ENCODE measurements at places on chromosomes 7 and 10.

DNA sequence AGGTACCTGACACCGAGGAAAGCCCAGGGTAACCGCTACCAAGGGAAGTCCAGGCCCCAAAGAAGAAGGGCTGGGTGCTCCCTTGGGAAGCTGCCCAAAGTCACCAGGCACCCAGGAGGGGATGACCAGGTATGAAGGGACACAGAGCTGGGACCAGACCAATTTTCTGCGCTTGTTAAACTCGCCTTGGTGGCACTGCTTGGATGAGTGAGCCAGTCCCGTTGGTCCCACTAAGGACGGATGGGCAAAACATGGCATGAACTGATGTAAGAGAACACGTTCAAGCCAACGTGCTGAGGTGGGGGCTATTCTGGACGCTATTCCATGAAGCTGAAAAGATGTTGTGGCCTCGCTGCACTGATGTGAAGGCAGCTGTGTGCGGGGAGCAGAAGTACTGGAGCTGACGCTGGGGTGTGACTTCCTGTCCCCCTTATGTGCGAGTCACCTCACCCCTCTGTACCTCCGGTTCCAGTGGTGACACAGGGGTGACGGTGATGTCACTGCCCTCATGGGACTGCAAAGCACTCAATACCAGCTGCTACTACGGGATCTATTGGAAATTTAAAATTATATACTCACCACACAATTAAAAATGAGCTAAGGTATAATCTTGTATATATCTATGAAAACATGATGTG is 73.6 kb downstream of the COBL start:
- DNase-seq = no peak

- no peak for DNase-seq
Measured at GRCh38 chr7:3882782-3883181, 581.7 kb downstream of the SDK1 start.

- DNase-seq = no peak
Measured at GRCh38 chr7:75740846-75741497, 2.2 kb upstream of the HIP1 start.

GRCh38 chr10:62749093-62749683 is 55.3 kb upstream of the ADO start:
- no peak for DNase-seq

GRCh38 chr7:17239046-17239445 is 59.4 kb upstream of the AHR start:
- no peak for DNase-seq

- DNase-seq = no peak
Measured at GRCh38 chr7:30048582-30048981, 20.4 kb downstream of the PLEKHA8 start.

- DNase-seq = no peak
Measured at GRCh38 chr7:140294454-140294853, 103.9 kb downstream of the SLC37A3 start.

DNA sequence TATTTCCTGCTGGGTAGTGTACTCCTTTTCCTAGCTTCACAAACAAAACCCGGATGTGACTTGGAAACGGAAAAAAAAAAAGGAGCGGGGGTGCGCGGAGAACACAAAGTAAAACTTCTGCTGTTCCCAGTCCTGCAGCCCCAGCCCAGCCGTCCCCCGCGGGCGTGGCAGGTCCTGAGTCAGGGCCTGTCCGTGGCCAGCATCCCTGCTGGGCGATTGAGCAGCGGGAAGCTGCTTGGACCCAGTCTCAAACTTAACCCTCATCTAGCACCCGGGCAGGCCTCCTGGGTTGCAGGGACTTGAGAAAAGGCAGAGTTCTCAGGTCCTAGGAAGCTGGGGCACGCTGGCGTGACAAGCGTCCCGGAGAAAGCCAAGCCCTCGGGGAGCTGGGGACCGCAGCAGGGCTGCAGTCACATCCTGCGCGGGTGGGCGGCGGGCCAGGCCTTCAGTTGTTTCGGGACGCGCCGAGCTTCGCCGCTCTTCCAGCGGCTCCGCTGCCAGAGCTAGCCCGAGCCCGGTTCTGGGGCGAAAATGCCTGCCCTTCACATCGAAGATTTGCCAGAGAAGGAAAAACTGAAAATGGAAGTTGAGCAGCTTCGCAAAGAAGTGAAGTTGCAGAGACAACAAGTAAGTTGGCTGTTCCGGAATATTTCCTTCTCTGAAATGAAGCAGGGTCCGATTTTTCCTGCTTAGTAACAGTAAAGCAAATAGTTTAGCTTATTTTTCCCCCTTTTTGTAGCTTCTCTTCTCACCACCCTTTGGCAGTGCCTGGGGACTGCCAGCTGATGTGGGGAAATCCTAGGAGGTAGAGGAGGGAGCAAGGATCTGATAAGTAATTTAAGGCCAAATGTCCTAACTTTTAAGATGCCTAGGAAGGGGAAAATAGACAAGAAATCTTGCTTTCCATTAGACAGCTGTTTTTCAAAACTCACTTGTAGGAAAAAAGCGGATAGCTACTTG is at the start of gene GNG11:
TSS of gene GNG11 (plus strand) at position 129 of the 960 bp plus-strand sequence. CDS start at position 532, 403 bp downstream.
- DNase-seq = peak; percentile 55

DNA sequence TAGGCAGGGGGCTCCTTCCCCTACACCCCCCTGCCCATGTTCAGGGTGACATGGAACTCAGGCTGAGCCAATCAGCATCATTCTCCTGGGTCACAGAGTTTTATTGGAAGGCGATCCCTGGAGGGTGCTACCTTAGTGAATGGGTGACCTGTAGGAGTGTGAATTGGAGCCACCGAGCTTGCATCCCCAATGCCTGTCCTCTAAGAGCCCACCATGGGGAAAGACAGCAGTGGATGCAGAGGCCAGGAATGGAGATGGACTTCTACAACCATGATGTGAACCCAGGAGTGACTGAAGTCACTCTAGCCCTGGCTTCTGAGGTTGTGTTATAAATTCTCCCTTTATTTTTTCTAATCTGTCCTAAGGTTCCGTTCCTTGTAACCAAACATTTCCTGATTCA is 89.4 kb downstream of the CCDC71L start:
- no peak for DNase-seq

DNA sequence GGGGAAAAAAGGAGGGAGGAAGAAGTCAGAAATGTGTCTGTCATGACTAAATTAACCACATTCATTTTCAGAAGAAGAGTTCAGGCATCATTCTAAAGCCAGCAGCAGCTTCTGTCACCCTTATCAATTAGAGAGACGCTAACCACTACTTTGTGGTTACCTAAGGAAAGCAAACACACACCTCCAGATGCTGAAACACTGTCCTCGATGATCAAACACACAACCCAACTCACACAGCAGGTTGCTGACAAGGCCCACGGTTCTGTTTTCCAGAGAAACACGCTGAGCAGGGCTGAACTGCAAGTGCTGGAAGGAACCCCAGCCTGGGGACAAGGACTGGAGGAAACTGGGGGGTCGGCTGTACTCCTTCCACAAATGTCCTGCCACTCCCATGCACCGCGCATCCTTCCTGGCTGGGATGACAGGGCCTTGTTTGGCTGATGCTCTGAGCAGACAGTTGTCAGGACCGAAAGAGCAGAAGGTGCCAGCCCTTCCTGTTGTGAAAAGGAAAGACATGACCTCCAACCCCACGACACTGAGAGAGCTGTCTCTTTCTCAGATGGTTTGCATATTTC is 36.6 kb downstream of the PRKCQ start:
- peak; percentile 80 for DNase-seq

- DNase-seq = no peak
Measured at GRCh38 chr10:73065441-73065840, 31.2 kb downstream of the P4HA1 start.

GRCh38 chr10:123502983-123503382 is 163.2 kb upstream of the GPR26 start:
- DNase-seq = no peak

GRCh38 chr7:28542410-28542809 is 130.1 kb downstream of the CREB5 start:
- DNase-seq = no peak

GRCh38 chr7:47622946-47623640 is 41.2 kb upstream of the TNS3 start:
- no peak for DNase-seq

DNA sequence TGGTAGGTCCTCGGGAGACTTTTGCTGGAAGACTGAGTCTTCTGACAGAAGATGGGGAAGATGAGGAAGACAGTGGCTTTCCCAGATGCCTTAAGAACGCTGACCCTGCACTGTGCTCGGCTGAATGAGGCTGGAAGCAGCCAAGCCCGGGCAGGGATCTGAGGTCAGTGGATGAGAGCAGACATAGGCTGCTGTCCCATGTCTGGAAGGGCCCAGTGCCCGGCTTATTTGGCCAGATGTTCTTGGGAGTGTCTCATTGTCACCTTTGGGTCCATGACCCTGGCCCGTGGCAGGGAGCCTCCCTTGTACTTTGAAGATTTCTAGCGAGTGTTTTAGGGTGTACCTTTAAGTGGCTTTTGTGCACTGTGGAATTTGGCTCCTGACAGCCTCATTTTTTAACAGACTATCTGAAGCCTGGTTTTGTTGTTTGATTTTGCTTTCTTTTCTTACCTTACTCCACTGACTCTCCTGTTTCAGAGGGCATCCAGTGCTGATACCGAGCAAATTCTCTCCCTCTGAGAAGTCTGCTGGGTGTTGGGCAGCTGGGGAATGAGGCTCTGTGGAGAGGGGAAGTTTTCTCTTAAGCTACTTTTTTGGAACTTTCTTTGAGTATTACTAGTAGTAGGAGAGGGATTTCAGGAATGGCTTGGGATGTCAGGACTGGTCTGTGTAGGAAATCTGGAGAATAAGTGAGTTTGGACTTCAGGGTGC is 61.4 kb downstream of the CREB5 start:
- no peak for DNase-seq

- DNase-seq = no peak
Measured at GRCh38 chr10:120477021-120477742, 20.2 kb downstream of the PLPP4 start.

DNA sequence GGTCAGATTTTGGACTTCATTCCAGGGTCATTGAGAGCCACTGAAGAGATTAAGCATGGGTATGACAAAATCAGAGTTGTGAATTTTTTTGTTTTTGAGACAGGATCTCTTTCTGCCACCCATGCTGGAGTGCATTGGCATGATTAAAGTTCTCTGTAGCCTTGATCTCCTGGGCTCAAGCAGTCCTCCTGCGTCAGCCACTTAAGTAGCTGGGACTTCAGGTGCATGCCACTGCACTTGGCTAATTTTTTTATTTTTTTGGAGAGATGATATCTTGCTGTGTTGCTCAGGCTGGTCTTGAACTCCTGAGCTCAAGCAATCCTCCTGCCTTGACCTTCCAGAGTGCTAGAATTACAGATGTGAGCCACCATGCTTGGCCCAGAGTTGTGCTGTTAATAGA is 52.5 kb upstream of the GLCCI1 start:
- no peak for DNase-seq

- DNase-seq = no peak
Measured at GRCh38 chr7:69365651-69366192, 232.6 kb upstream of the AUTS2 start.

DNA sequence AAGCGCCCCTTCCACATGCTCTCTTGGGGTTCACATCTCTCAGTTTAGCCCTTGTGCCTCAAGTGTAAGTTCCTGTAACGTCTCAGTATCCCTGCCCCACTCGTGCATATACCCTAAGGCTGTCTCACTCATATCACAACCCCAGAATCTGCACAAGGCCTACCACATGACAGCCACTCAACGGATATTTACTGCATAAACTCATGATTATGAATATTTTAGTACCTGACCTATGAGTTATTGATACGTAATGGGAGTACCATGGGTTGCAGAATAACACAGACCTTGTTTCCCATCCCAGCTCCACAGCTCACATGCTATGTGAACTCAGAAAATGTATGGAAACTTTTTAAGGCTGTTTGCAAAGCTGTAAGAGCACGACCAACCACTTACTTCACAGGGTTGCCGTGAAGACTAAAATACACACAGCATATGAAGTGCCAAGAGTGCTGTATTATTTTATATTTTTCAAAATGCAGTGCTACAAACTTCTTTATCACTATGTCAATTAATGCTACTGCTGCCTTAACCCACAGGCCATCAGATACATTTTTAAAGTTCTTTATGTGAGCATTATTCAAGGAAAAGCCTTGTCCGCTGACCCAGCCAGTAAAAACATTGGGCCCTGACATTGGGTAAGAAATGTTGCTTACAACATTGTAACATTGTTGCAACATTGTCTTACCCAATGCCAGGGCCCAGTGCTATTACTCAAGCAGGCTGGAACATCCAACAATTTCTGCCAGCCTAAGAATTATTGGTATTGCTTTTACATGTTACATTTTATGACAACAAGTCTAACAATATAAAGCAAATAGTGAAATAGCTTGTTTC is 97.2 kb downstream of the JAZF1 start:
- DNase-seq = no peak

DNA sequence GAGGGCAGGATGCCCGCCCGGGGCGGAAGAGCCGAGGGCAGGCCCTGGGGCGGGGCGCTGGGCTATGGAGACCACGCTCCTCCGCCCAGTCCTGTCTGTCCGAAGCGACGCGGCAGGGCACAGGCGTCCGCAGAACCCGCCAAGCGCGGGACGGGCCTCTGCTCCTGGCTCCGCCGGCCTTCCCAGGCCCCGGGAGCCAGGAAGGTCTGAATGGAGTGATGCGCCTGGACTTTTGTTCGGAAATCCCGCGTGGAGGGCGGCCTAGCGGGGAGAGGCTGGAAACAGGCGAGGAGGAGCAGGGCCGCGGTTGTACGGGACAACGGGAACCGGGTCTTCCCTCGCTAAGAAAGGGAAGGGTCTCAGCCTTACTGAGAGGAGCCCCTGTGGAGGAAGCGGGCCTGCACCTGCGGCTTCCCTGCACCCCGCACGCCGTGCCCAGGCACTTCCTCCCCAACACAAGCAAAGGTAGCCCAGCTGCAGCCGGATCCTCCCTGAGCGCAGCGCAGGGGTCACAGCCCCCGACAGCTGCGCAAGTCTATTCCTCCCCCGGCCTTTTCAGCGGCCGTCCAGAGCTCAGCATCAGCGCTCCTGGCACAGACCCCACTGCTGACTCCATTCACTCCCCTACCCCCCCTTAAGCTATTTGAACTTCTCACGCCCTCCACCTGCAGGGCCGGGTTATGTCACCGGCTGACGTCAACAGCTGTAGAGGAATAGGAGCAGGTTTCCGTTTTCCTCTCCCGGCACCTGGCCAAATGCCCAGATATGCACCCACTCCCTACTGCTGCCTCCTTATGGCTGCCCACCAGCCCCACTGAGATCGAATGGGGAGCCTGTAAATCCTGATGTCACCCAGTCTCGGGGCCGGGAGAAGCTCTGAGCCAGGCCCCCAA is 143.2 kb upstream of the RET start:
- DNase-seq = peak; percentile 27

DNA sequence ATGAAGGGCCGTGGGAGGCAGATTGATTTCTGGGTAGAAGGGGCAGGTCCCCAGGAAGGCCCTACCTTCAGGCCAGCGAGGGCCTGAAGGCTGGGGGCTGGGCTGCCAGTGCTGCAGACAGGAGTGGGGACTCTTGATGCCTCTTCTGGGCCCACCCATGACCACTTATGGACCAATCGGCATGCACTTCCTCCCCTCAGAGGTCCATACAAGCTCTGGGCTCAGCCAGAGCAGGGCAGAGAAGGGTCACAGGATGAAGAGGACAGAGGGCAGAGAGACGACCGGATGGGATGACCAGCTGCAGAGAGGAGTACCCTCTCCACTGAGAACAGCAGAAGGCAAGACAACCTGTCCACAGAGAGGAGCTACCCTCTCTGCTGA is 120.1 kb downstream of the DYNC2I1 start:
- DNase-seq = no peak
